RWPE1 (cell line): ENCODE measurements at places on chromosomes 12 and 14.

DNA sequence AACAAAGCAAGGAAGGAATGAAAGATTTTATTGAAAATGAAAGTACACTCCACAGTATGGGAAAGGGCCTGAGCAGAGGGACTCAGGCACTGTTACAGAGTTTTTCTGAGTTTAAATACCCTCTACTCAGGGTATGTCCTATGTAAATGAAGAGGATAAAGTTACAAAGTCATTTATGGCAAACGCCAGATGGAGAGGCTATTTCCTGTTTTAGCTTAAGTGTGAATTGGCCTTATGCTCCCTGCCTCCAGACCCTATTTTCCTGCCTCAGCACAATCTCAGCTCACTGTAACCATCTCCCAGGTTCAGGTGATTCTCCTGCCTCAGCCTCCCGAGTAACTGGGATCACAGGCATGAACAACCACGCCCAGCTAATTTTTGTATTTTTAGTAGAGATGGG is 6.8 kb upstream of the PHC1 start:
- DNase-seq = no peak

DNA sequence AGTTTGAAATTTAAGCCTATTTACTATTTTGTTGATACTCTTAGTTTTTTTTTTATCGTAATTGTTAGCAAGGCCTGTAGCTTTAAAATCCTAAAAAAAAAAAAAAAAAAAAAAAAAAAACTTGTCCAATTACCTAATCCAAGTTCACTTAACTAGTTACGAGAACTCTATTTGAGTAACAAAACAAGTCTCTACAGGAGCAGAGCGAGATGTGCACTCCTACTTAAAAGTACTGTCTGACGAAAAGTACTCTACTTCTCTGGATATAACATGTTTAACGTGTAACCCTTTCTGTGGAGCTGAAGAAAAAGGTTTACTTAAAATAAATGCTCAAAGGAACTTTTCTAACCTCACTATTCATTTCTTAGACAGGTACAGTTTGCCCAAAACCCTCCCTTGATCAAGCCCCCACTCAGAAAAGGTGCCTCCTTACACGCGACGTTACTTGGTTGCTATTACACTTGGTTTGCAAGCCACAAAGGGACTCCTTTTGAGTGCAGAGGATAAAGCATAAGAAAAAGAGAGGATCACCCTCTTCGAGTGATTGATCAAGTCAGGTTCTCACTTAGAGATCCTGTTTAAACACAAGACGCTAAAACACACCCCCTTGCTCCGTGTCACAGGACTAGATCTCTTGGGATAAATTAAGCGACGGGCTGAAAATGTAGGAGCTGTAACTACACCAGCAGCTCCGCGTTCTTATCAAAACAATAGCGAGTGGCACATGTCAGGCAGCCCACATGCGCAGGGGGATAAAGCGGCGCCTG is 2.2 kb downstream of the BAZ1A start:
- peak; percentile 68 for DNase-seq

GRCh38 chr12:11746024-11746771 is 96.7 kb downstream of the ETV6 start:
- peak; percentile 78 for DNase-seq

GRCh38 chr12:42933461-42934081 is 344.0 kb upstream of the PRICKLE1 start:
- no peak for DNase-seq

- peak; percentile 55 for DNase-seq
These were observed 10.2 kb downstream of the KRT82 start for GRCh38 chr12:52395761-52396434.

GRCh38 chr12:6067152-6067916 is 57.1 kb downstream of the VWF start:
- peak; percentile 56 for DNase-seq

GRCh38 chr12:94429633-94430032 is 30.0 kb downstream of the CEP83 start:
- DNase-seq = no peak

DNA sequence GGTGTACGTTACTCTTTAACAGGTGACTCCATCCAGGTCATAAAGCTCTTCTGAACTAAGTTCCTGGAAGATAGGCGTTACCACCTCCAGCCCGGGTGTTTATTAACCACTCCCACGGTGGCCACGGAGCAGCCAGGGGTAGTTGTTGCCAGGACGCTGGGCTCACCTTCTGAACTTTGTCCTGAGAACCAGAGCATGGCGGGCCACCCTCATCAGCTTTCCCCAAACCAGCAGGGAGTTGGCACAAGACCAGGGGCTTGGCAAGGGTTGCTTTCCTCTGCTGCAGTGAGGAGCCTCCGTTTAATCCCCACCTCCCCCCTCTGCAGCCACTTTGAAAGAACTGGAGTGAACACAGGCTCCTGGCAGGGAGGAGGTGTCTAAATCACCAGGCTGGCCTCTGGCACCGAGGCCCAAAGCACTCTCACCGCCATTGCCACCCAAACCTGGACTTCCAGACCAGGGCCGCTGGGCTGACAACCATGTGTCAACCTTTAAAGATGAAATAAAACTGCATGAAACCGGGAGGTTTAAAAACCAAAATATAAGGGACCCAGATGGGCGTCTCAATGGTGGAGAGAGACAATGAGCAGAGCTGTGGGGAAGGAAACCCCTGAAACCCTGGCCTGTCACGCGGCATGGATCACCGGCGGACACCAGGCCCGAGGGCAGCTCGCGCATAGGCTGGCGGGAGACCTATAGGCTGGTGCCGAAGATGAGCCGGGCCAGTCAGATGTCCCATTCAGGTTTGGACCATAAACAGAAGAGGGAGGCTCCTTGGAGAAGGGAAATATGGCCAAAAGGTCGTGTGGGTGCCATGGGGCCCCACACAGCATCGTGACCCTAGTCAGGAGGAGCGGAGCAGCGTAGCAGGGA is 30.9 kb upstream of the TDRD9 start:
- DNase-seq = no peak

DNA sequence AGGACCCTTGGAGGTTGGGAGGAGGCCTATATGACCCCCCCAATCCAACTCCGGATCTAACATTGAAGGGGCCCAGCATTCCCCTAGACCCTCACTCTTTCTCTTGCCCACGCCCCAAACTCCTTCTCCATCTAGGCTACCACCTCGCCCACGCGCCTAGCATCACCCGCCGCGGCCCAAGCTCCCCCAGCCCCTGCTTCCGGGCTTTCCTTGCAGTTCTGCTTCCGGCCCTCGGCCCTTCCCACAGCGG is 445 bp downstream of the CERS5 start:
- DNase-seq = no peak

GRCh38 chr14:73774241-73774570 is 60.0 kb upstream of the PNMA1 start:
- no peak for DNase-seq

GRCh38 chr12:79886917-79887519 is 47.9 kb downstream of the PPP1R12A start:
- peak; percentile 14 for DNase-seq

- peak; percentile 46 for DNase-seq
These were observed 230.5 kb downstream of the SLC25A21 start for GRCh38 chr14:36941783-36942521.

- DNase-seq = no peak
These were observed 9.7 kb upstream of the PLBD1 start for GRCh38 chr12:14577344-14577743.

- DNase-seq = no peak
These were observed 192.5 kb downstream of the KTN1 start for GRCh38 chr14:55772486-55772885.

DNA sequence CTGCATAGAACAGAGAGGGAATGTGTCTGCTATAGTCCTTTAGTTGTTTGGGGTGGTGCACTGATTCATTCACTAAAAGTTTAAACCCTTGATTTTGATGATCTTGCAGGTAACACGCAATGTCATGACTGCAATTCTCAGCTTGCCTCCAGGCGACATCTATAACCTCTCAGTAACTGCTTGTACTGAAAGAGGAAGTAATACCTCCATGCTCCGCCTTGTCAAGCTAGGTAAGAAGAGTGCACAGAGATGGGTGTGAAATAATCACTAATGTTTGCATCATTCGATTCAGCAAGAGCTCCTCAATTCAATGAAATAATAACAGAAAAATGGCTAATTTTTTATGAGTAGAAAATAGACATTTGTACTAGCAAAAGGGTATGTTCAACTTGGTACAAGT is 203.7 kb downstream of the PTPRO start:
- DNase-seq = no peak

DNA sequence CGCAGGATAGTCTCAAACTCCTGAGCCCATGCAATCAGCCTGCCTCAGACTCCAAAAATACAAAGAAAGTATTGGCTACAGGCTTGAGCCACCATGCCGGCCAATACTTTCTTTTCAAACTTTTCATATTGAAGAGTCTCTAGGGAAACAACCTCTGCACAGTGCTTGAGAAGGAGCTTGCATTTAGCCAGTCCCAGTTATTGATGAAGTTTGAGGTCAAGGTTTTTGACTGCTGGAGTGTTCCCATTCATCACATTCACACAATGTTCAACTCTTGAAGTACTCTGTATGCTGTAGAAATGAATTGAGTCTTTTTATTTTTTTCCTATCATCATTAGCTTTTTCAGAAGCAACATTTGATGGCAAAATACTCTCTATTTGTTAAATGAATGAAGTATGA is 355.8 kb upstream of the E2F7 start:
- DNase-seq = no peak

GRCh38 chr12:64625243-64626077 is 15.2 kb downstream of the RASSF3 start:
- DNase-seq = peak; percentile 60

DNA sequence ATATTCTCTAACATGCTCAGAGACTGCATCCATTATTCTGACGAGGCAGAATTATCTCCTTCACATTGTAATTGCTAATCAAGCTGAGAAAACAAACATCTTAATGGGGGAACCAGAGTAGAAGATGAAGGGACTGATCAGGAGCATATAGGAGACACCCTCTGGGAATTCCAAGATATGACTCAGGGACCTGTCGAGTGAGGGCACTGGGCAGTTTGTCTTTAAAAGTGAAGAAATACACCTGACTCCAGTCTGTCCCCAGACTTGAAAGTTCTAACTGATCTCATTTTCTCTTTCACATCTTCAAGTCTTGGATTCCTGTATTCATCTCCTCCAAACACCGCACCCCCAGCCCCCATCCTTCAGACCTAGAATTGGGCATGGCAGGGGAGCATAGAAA is 226.9 kb upstream of the PLXNC1 start:
- DNase-seq = peak; percentile 5

DNA sequence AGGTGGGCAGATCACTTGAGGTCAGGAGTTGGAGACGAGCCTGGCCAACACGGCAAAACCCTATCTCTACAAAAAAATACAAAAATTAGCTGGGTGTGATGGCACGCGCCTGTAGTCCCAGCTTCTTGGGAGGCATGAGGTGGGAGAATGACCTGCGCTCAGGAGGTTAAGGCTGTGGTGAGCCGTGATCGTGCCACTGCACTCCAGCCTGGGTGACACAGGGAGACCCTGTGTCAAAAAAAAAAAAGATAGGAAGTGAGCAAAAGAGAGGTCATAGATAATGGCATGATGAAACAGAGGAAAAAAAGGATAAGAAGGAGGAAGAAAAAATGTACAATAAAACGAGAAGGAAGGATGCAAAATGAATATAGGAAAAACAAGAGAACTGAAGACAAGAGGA is 159.5 kb downstream of the ETV6 start:
- no peak for DNase-seq

DNA sequence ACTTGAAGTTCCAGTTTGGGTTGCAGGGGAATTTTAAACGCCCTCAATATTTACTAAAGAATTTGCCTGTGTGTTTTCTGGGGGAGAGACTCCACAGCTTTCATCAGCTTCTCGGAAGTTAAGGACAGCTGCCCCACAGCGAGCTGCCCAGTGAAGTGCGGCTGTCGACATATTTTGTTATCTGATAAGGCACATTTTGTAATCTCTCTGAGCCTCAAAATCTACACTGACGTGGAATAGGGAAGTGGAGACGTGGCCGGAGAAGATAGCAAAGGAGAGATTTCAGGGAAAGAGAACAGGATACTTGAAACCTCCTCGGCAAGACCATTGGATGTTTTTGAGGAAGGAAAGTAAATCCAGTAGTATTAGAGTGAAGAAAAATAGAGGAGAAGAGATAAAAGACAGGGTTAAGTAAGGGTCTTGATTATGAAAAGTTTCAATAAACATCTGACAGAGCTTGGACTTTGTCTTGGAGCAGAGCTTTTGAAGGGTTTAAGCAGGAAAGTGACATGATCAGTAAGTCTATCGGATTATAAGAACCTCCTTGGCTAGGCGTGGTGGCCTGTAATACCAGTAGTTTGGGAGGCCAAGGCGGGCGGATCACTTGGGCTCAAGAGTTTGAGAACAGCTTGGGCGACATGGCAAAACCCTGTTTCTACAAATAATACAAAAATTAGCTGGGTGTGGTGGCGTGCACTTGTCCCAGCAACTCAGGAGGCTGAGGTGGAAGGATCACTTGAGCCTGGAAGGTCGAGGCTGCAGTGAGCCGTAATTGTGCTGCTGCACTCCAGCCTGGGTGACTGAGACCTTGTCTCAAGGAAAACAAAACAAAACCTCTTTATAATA is 1.1 kb downstream of the POLR3B start:
- DNase-seq = no peak

GRCh38 chr12:77133566-77133965 is 68.2 kb upstream of the E2F7 start:
- peak; percentile 37 for DNase-seq

DNA sequence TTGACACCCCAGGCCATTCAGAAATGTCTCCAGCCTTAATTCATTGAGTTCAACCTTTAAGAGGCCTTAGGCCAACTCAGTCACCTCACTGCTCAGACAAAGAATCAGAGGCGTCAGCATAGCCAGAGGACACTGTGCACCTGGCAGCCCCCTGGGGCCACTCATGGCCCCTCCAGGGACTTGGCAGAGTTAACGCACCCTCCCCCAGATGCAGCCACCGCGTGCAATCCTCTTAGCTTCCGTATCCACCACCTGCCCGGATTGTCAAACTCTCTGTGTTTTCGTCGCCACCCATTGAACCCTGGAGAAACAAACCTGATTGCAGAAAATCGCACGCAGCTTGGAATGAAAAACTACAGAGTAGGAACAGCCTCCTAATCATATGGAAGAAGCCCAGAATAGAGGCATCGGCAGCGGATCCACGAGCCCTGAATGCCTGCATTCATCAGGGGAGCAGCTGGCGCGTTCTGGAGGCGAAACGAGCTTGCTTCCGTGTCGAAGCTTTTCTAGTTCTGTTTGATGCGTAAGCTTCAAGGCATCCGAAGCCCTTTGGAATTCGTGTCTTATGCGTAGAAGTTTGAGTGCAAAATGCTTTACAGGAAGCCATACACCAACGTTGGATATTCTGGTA is 22.4 kb downstream of the BRI3BP start:
- DNase-seq = no peak

GRCh38 chr12:7118881-7119280 is 9.8 kb downstream of the RBP5 start:
- no peak for DNase-seq

DNA sequence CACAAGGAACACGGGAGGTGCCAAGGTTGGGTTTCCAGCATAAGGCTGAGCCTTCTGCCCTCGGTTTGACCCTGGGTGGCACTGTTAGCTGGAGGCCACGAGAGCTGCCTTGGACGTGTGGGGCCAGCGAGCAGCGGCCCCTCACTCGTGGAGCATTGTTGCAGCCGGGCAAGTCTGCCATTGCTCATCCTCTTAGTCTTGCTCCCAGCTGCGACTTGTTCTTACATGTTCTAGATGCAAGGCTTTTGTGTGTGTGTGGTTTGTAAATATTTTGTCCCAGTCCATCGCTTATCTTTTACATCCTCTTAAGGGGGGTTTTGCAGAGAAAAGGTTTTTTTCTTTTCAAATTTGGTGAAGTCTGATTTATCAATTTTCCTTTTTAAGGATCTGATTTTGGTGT is 21.1 kb upstream of the C1S start:
- DNase-seq = peak; percentile 54
